ENCODE measurements at places on chromosomes 1 and 21.
A peak's percentile ranks its signal among the peaks of the same experiment; 100 is the strongest.

DNA sequence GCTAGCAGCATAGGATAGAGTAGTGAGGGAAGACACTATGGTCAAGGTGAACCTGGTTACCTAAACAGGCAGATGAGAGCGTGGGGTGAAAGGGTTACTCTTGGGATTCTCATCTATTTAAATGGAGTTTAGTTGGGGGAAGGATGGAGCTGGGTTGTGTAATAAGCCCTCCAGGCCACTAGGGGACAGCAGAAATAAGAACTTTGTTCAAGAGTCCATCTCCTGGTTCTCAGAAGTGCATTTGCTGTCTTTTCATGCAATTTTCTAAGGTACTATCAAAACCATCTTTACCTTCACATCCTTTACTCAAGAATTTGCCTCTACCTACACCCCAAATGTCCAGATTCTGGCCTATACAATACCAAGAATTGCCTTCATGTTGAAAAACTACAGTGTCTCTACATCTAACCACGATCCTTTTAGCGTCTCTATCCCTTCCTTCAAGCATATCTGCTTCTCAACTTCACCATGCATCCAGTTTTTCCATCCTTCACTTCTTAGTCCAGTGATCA lies 28.0 kb downstream of the SLAMF1 start:
- DNase-seq = no peak

DNA sequence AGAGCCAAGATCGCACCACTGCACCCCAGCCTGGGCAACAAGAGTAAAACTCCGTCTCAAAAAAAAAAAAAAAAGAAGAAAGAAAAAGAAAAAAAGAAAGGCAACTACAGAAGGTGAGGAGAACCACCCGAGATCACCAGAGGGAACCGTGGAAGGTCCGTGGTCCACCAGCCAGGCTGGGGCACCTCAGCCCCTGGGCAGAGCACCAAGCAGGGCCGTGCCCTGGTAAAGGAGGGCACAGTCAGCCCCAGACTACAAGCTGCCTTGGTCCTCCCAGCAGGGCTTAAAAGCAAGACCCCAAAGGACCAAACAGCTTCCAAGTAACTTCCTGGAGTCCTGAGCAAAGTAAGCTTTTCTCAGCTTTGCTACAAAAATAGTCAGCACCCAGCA lies 8.8 kb upstream of the SAMD11 start:
- no peak for DNase-seq

DNA sequence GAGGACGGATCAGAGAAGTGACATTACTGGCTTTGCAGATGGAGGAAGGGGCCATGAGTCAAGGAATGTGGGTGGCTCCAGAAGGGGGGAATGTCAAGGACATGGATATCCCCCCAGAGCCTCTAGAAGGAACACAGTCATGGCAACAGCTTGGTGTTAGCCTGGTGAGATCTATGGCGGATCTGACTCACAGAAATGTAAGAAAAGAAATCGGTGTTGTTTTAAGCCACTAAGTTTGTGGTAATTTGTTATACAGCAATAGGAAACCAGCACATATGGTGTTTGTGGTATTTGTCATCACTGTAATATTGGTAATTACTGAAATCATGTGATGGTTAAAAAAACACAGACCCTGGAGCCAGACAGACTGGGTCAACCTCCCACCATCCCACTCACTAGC lies 236.2 kb downstream of the SETD4 start:
- DNase-seq = no peak

GRCh38 chr1:46110521-46110920 lies 21.9 kb downstream of the PIK3R3 start:
- no peak for DNase-seq

DNA sequence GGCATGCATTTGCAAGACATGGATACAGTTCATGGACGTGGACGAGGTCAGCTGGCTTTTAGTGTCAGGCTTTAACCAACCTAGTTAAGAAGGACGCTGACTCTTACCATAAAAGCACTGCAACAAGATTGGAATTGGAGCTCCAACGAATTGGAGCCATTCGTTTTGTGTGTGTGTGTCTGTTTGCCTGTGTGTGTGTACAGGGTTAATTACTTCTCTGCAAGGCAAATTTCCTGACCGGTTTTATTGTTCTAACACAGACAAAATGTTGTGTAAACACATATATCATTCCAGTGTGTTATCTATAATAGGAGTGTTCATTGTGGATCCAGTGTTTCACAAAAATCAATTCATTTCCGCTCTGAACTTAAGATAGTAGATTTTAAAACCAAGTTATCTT lies 7.9 kb downstream of the ITSN1 start:
- DNase-seq = no peak

GRCh38 chr1:159902541-159902940 lies 2.6 kb upstream of the CFAP45 start:
- DNase-seq = no peak

DNA sequence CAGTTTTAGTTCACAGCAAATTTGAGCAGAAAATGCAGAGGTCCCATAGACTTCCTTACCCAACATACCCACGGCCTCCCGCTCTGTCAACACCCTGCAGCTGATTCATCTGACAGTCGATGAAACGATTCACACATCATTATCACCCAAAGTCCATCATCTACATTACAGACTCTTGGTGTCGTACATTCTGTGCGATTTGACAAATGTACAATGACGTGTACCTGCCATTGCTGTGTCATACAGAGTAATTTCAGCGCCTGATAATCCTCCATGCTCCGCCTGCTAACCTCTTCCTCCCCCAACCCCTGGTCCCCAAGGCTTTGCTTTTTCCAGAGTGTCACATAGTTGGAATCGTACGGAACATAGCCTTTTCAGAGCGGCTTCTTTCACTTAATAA lies 94.7 kb upstream of the SLC25A33 start:
- DNase-seq = no peak

- DNase-seq = no peak
Measured at GRCh38 chr1:10220200-10220599, 9.8 kb downstream of the KIF1B start.

- DNase-seq = no peak
Measured at GRCh38 chr1:32501865-32502264, 37.0 kb downstream of the ZBTB8B start.

GRCh38 chr1:111720977-111721786 lies 18.0 kb downstream of the INKA2 start:
- no peak for DNase-seq

GRCh38 chr1:33608825-33609400 lies 136.5 kb downstream of the ZSCAN20 start:
- DNase-seq = no peak

- no peak for DNase-seq
Measured at GRCh38 chr1:211942583-211942982, 92.8 kb downstream of the INTS7 start.

GRCh38 chr21:40436261-40436660 lies 410.7 kb downstream of the DSCAM start:
- DNase-seq = no peak

DNA sequence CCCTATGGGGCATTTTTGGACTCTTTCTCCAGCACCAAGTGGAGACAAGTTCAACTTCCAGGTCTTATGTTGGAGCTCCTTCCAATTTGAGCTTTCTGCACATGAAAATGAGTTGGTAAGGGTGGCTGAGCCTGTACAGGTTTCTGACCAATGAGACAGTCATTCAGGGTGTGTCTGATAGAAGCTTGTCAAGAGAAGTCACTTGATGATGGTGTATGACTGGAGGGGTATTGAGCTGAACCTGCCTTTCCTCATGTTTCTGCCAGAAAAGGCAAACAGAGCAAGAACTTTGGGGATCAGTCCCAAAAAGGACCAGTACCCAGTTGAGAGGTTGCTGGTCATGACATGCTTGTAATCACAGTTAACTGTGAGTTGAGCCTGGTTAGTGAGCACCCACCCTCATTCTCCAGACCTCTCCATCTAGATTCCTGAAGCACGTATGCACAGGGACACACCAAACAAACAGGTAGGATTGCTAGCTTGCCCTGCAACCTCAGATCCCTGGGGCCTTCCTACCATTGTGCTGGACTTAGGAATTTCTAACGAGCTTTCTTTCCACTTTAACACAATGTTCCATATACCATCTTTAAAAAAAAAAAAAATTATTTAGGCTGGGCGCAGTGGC lies 26.6 kb downstream of the FAM89A start:
- DNase-seq = no peak

DNA sequence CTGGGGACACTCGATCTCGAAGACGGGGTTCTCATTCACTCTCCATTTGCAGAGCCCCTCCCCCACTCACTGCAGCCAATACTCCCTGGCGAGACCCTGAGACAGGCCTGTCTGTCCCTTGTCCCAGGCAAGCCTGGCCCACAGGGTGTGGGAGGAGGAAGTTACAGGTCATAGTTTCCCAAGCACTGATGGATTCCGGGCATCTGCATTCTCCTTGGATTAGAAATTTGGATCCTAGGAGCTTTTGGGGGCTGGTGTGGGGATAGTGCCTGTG lies 11.3 kb downstream of the WNT3A start:
- DNase-seq = no peak

DNA sequence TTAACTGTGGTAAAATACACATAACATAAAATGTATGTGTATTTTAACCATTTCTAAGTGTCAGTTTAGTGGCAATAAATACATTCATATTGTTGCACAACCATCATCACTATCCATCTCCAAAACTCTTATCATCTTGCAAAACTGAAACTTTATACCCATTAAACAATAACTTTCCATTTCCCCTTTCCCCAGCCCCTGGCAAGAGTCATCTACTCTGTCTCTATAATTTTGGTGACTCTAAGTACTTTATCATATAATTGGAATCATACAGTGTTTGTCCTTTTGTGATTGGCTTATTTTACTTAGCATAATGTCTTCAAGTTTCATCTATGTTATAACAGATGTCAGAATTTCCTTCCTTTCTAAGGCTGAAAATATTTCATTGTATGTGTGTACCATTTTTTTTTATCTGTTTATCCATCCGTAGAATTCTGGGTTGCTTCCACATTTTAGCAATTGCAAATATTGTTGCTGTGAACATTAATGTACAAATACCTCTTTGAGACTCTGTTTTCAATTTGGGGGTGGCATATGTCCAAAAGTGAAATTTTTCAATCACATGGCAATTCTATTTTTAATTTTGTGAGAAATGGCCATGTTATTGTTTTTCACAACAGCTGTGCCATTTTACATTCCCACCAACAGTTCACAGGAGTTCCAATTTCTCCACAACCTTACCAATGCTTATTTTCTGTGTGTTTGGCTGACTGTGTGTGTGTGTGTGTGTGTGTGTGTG lies 153.9 kb upstream of the GORAB start:
- no peak for DNase-seq

- DNase-seq = no peak
Measured at GRCh38 chr21:35616090-35616489, 444.2 kb downstream of the SETD4 start.

GRCh38 chr1:83011265-83011664 lies 987.7 kb downstream of the TTLL7 start:
- no peak for DNase-seq

DNA sequence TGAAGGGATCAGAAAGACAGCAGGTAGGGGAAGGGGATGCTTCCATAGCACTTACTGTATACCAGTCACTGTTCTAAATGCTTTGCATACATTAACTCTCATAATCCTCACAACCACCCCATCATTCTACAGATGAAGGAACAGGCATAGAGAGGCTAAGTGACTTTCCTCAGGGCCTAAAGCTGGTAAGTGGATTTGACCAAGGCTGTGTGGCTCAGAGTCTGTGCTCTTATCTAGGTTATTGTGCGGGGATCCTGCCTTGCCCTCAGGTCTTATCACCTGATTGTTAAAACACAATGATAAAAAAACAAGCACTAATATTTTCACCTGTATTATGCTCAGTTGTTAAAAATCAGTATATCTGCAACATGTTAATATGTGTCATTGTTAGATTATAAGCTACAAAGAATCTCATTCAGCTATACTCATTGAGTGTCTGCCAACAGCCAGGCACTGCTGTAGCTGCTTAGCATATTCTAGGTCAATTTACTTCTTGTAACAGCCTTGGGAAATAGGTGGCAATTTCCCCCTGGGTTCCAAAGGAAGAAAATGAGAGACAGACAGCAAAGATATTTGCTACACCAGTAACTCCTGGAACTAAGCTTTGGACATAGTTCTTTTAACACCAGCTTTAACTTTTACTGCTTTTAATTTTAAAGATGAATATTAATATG lies 38.6 kb upstream of the RBM15 start:
- DNase-seq = no peak

- no peak for DNase-seq
Measured at GRCh38 chr1:105072850-105073249, 1323.2 kb downstream of the AMY1C start.

- DNase-seq = no peak
Measured at GRCh38 chr1:57820356-57821095, 396.7 kb upstream of the DAB1 start.

DNA sequence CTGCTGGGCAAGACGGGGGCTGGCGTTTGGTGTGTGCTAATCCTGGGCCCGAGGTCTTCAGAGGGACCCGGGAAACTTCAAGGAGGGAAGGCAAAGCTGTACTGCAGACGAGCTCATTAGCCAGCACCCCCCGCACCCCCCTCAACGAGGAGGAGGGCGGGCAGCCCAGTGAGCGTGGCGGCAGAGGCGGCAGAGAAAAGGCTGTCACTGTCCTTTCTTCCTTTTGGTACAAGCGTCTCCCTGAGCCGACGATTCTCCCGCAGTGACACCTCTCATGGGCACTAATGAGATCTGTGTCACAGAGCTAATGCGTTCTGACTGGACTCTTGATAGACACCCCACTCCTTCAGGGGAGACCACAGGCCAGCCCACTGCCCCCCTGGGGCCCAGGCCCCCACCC lies 29.5 kb downstream of the DMAP1 start:
- no peak for DNase-seq

GRCh38 chr1:22206551-22207125 lies 63.7 kb upstream of the WNT4 start:
- no peak for DNase-seq

- DNase-seq = peak; percentile 65
Measured at GRCh38 chr21:31354604-31355443, 10.8 kb upstream of the TIAM1 start.

DNA sequence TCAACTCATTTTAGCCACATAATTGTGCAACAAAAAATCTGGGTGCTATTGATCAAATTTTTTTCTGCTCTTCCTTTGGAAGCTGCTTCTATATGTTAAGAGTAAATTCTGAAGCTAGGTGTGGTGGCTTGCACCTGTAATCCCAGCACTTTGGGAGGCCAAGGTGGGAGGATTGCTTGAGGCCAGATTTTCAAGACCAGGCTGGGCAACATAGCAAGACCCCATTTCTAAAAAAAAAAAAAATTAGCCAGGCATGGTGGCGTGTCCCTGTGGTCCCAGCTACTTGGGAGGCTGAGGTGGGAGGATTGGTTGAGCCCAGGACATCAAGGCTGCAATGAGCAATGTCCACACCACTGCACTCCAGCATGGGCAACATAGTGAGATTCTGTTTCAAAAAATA lies 24.3 kb upstream of the RSBN1 start:
- DNase-seq = no peak

All from stimulated activated CD4-positive, alpha-beta T cell treated with anti-CD3 and anti-CD28 coated beads, TNF-alpha, amount 100 ng/mL, for 4 hours (primary cell).